ENCODE measurements at places on chromosomes 4 and X.

- DNase-seq: no peak
These were observed 244.5 kb upstream of the PITX2 start for GRCh38 chr4:110867251-110867960.

GRCh38 chr4:15336410-15337167 is 91.2 kb upstream of the C1QTNF7 start:
- DNase-seq: peak; percentile 7

DNA sequence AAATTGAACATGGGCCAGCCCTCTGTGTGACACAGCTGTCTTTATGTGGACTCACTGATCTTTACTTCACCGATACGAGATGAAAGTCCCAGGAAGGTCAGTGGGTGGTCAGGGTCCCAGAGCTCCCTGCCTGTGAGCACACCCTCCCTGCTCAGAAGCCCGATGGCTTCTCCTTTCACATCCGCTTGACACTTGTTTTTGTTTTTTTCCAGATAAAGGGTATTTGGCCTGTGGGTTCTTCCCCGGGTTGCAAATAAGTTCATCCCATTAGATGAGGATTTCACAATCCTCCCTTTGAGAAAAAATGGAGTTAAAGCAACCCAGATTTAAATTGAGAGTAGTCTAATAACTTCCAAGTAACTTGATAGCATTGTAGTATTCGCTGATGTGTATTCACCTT is 48.2 kb upstream of the TLR2 start:
- DNase-seq: no peak

DNA sequence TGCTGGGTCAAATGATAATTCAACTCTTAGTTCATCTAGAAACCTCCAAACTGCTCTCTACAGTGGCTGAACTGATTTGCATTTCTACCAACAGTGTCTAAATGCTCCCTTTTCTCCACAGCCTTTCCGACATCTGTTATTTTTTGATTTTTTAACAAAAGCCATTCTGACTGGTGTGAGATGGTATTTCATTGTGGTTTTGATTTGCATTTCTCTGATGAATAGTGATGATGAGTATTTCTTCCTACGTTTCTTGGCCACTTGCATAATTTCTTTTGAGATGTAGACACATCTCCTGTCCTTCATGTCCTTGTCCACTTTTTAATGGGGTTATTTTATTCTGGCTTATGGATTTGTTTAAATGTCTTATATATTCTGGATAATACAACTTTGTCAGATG is 298.2 kb upstream of the ARSJ start:
- DNase-seq: no peak

DNA sequence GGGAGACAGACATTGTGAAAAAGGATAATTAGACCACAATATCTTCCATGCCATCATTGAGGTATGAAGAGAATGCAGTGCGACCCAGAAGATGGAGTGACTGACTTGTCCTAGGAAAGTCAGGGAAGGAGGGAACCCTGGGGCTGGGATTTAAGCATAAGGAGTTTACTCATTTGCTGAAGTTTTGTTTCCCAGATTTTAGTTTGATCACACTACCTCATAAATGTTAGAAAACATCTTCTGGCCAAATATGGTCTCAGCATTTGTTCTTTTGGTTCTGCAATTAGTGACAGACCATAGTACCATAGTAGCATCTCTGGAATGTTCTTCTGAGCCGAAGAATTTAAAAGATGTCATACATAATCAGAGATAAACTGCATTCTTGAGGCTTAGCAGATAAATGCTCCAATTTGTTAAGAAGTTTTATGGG is 96.5 kb upstream of the PGRMC2 start:
- DNase-seq: no peak

DNA sequence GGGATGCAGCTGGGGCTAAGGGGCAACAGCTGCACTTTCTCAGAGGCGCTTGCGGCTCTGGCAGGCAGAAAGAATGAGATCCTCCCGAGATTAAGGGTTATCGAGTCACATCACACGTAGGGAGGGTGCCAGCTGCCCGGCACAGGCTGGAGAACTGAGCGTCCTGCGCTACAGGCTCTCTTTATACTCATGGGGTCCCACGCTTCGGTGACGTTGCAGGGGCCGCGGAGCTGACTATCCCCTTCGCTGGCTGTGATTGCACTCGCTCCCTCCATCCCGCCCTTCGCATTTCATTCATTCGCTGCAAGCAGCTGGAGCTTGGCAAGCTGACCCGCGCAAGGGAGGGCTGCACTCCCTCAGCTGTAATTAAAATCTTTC is at the start of gene TACR3:
Gene TACR3, minus strand, starts transcription at position 156 of the 378 bp plus-strand sequence. CDS start 310 bp downstream, outside the sequence.
- no peak for DNase-seq

- DNase-seq: no peak
These were observed 7.9 kb downstream of the ARL9 start for GRCh38 chr4:56513517-56513916.

DNA sequence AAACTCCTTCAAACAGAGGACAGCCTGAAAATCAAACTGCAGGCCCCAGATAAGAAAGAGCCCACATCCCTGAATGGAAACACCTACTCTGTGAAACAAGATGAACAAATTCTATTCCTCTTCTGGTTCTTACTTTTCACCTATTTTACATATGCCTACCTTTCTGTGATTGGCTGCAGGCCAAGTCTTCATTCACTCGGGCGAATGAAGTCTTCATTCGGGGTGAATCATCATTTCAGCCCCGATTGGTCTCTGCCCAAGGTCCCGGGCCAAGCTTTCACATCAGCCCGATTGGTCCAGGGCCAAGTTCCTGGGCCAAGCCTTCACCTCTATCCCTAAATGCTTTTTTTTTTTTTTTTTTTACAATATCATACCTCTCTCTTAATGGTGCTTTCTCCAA is 529.8 kb upstream of the ACTRT1 start:
- no peak for DNase-seq

GRCh38 chrX:77450415-77450814 is 3.2 kb downstream of the FGF16 start:
- no peak for DNase-seq

- DNase-seq: no peak
These were observed 124.9 kb upstream of the TAPT1 start for GRCh38 chr4:16351161-16351560.

GRCh38 chr4:157587681-157588423 is 367.3 kb downstream of the GRIA2 start:
- no peak for DNase-seq

DNA sequence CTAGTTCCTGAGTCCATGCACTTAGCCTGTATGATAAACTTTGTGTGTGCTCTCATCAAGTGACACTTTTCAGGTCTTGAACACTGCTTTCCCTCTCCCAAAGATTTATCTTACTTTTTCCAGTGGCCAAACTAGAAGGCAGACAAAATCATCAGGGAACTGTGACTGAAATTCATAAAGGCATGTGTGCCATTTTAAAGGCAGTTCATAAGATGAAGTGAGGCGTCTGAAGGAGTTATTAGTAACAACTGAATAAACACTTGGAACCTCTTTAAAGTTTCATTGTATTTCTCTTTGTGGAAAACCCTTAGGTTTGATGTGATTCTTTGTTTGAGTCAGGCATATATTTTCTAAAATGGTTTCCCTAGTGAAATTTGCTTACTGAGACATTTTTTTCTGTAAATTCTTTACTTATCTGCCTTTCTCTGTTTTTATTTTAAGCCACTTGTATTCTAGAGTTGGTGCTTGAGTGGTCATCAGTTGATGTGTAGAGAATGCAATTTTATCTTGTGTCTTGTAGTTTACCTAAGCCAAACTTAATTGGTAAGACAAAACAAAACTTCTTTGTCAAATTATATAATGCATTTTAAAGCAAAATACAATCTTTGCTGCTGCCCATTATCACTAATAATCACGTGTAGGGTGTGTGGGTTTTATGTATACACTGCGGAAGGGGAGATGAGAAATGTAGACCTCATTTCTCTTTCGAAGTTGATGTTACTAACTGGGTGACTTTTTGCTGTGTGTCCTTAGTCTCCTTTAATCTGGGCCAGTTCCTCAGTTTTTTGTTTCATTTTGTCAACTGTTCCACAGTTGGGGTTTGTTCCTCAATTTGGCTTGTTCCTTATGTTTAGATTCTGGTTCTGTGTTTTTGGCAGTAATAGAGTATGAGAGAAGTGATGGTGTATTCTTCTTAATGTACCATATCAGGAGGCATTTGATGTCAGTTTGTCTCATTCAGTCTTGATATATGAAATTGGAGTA is 56.8 kb downstream of the RBPJ start:
- no peak for DNase-seq

GRCh38 chr4:54233697-54234496 is 4.8 kb downstream of the PDGFRA start:
- DNase-seq: peak; percentile 67

DNA sequence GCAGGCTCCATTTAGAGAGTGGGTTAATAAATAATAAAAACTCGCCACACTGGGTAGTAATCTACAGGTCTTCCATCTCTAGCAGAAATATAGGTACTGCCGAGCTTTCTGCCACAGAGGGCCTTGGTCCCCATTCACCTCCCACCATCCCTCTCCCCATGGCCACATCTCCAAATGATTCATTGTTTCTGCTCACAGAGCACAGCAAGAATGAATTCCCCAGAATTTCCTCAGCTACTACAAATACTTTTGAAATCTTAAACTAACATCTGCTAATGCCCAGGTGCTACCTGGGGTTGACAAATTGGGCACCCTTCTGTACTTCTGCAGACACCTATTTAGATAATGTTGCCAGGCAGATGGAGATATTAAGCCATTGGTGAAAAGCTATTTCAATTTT is 5.1 kb downstream of the PHEX start:
- no peak for DNase-seq

- peak; percentile 23 for DNase-seq
These were observed 245.2 kb upstream of the CENPE start for GRCh38 chr4:103443324-103443723.

DNA sequence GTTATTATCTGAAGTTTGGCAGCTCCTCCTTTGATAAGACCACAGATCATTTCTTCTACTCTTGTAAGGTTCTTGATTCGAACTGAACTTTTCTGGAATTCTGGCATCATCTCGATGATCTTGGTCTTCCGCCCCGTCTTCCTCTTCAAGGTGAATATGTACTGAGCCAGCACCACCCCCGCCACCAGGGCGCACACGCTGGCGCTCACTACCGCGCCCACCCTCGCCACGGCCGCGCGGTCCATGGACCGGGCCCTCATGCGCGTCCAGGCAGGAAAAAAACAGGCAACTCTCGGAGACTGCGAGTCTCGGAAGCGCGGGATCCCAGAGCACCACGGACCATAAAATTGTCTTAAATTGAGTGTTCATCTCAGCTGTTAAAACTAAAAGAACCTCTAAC is 458.4 kb upstream of the NDST3 start:
- DNase-seq: no peak

- DNase-seq: no peak
These were observed 177.6 kb upstream of the GLRA2 start for GRCh38 chrX:14351611-14352303.

DNA sequence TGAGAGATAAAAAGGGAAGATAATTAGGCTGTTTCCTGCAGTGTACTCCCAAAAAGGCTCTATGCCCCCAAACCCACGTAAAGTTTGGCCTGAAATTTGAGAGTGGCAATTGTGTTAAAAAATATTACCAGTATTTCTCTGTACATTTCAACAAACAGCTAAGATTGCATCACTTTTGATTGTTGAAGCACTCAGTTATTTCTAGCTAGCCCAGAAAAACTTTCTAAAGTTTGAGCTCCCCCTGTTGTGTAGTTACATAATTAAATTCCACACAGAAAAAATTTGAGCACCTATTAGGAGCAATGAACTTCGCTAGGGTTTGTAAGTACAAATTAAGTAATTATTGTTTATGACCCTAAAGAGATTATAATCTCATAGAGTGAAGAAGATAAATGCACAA is 109.4 kb downstream of the DLG3 start:
- peak; percentile 51 for DNase-seq

DNA sequence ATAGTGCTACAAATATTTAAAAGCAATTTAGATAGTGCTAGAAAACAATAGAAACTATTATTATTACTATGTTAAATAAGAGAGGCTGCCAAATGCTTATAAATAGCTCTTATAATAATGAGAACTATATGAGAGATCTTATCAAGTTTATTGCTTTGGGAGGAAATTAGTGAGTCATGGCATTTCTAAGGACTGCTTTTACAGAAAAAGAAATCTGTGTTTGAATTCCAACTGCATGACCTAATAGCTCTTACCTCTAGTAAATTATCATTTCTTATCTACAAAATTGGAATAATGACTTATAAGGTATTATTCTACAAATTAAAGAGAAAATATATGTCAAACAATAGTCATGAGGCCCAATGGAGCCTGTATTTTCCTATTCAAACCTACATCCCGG is 177.2 kb downstream of the GABRG1 start:
- DNase-seq: peak; percentile 0

DNA sequence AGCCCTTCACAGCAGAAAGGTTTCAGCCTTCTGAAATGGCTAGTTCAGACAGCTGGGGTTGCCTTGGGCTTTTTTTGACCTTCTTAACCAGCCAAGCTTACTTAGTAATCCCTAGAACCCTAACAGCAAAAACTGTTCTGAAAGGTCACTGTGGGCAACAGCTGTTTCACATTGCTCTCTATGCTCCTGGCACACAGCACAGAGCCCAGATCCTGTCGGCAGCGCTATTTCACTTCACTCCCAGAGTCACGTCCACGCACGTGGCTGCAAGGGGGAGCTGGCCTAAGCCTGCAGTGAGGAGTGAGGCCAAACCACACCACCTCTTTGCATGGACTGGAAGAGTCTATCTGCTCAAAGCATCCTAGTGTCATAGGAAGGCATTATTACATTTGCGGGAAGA is 32.0 kb upstream of the STS start:
- no peak for DNase-seq

DNA sequence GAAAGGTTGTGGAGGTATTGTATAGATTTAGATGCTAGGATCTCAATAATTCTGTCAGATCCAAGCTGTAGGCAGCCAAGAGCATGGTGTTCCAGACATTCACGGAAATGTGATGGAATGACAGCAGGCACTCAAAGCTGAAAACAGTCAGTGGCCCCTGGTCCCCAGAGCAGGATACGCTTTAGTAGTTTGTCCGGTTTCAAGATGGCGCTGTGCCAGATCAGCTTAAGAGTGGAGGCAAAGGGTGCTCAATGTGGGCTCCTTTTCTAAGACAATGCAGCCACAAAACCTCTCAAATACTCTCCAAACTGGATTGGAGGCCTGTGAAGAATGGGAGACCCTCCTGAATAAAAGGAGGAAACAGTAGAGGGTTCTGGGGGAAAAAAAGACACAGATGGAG is 291.2 kb upstream of the HS3ST1 start:
- no peak for DNase-seq

- no peak for DNase-seq
These were observed 121.8 kb downstream of the PDE5A start for GRCh38 chr4:119506806-119507205.

GRCh38 chr4:119785963-119786362 is 157.4 kb upstream of the PDE5A start:
- peak; percentile 1 for DNase-seq

DNA sequence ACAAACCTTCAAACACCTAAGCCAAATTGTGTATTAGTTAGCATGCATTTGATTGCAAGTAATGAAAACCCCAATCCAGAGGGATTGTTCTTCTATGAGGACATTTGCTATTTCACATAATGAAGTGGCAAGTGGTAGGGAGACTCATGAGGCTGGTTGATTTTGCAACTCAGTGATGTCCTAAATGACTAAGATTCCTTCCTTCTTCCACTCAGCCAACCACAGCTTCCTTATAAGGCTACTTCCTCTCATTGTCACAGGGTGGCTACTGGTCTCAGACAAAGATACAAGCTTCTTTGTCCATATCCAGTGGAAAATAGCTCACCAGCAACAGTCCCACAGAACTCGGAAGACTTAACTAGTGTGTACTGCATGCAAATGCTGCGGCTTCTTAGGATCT is 5.3 kb upstream of the OTC start:
- no peak for DNase-seq
